Stimulated activated CD4-positive, alpha-beta T cell treated with anti-CD3 and anti-CD28 coated beads, Interleukin-1b, Interleukin-23, amount 100 ng/mL, for 1 hour (primary cell): ENCODE measurements at places on chromosomes 5 and 9.

DNA sequence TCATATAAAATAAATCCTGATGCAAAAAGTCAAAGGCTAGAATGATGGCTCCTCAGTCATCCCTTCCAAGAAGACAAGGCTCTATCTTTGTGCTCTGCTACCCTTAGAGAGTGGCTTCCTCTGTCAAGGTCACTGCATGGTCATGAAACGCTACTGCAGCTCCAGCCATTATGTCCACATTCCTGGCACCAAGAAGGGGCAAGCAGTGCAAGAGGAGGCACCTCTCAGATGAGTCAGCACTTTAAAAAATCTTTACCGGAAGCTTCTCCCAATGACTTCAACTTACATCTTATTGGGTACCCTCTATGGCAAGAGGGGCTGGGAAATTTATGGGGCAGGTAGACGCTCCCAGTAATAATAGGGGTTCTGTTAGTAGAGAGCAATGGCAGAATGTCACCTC is 129.5 kb upstream of the CPEB4 start:
- DNase-seq = no peak

DNA sequence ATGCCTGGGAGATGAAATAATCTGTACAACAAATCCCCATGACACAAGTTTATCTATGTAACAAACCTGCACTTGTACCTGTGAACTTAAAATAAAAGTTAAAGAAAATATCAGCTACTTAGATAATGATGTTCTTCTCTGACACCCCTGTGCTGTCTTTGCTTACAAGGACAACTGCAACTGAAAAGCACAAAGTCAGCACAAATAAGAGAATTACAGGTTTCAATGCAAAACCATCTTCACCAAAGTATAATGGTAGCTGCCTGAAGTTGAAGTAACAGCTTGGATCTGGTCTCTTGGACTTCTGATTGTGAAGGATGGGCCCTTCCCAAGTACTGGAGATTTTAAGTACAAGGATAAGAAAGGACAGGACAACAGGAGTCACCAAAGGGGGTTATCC is 45.6 kb upstream of the PPP2R2B start:
- no peak for DNase-seq

GRCh38 chr5:15252331-15252730 is 247.6 kb upstream of the FBXL7 start:
- DNase-seq = no peak

- no peak for DNase-seq
Observed at GRCh38 chr9:127755061-127756060, 20.3 kb upstream of the TOR2A start.

DNA sequence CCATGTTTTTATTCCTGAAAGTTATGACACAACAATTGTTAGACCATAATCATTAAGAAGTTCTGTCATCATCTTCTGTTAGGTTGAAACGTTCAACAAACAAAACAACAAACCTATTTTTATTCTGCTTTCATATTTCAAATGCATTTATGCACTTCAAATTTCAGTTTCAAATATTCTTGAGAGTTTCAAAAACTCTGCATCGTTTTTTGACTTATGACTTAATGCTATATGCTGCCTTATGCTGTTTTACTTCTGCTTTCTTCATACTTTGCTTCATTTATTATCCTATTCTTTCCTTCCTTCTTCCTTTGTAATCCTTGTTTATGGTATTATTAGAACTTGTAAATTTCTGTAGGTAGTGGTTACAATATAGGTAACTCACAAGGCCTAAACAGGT is 95.0 kb downstream of the PCSK1 start:
- DNase-seq = no peak

- DNase-seq = no peak
Observed at GRCh38 chr9:114080195-114080772, 2.2 kb upstream of the AMBP start.

DNA sequence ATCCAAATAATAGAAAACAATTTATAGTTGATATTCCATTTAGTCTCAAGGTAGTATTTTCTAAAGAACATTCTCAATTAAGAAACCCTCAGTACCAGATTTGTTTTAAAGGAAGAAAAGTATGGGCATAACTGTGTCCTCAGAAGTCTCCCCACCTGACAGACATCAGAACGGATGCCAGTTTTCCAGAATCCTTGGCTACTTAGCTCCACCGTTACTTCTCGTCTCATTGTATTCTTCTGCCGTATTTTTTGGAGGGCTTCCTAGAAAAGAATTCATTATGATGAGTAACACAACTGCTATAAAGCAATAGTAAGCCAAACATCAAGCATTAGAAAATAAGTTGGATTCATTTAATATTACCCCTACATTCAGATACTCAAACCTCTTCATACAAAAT is 67.8 kb downstream of the DROSHA start:
- DNase-seq = no peak

- no peak for DNase-seq
Observed at GRCh38 chr9:118449554-118449953, 745.4 kb downstream of the TLR4 start.

GRCh38 chr9:120750421-120750820 is 36.2 kb upstream of the MEGF9 start:
- no peak for DNase-seq

DNA sequence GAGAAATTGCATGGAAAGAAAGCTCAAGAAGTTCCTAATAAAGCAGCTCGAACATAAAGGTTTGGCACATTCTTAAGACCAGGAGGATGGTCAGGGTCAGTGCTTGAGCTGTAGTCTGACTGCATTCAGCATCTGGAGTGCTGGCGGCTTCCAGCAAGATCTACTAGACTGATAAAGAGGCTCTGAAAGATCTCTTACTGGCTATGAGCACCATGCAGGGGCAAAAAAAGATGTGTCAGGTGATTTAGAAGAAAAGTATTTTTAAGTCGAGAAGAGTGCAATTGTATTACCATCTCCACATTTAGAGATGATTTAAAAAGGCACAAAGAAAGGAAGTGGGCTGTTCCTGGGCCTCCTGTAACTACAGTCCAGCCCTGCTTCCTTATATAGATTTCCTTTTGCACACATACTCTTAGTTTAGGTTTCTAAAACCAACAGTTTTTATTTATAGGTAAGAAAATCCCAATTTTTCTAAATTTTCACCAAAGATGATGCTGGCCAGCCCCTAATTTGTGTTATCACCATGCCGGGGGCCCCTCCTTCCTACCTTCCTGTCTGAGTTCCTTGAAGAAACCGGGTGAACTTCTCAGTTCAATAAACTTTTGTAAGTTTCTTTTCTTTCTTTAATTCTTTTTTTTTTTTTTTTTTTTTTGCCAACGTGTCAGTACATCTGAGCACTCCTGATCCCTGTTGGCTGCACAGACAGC is 65.9 kb upstream of the PLPP1 start:
- no peak for DNase-seq

GRCh38 chr9:14661421-14662059 is 31.7 kb downstream of the ZDHHC21 start:
- DNase-seq = no peak

DNA sequence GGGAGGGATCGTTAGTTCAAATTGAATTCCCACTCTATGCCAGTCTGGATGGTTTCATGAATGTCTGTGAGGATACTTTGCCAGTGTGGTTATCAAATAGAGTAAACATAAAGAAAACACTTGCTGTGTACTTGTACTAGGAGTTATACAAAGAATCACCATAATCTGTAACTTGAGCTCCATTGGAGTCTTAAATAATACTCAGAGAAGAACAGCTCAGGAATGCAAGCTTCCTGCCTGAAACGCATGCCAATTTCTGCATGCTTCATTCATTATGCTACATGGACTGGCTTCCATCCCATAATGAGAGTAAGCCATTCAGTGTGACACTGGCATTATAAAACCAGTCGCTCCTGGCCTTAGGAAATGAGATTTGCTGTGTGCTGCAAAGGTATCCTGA is 351.4 kb downstream of the SEMA5A start:
- DNase-seq = no peak

- DNase-seq = no peak
Observed at GRCh38 chr9:34510497-34511468, 12.0 kb downstream of the ENHO start.

DNA sequence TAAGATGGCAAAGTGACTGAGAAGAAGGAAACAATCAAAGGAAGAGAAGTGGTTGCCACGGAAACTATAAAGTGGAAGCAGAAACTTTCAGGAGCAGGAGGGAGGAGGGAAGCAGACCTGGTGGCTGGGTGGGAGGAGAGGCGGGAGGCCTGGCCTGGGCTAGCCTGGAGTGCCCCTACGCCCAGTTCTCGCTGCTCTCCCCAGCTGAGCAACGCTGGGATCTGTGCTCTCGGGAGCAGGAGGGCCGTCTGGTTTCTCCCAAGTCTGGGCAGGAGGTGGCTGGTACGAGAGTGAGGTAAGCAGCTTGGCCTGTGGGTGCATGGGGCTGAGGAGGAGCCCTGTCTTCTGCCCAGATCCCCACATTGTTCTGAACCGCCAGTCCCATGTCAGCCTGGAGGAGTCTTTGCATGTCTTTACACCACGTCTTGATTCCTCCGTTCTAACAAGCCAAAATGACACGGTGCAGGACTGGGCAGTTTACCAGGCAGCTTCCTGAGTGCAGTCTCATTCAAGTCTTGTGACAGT is 15.0 kb upstream of the DAB2IP start:
- DNase-seq = no peak

- no peak for DNase-seq
Observed at GRCh38 chr5:163943546-163943945, 438.1 kb downstream of the MAT2B start.

GRCh38 chr5:160479926-160480325 is 58.3 kb downstream of the PTTG1 start:
- DNase-seq = no peak

- DNase-seq = no peak
Observed at GRCh38 chr5:172841256-172841655, 7.2 kb downstream of the ERGIC1 start.

- no peak for DNase-seq
Observed at GRCh38 chr9:98453589-98454311, 198.3 kb upstream of the TBC1D2 start.

DNA sequence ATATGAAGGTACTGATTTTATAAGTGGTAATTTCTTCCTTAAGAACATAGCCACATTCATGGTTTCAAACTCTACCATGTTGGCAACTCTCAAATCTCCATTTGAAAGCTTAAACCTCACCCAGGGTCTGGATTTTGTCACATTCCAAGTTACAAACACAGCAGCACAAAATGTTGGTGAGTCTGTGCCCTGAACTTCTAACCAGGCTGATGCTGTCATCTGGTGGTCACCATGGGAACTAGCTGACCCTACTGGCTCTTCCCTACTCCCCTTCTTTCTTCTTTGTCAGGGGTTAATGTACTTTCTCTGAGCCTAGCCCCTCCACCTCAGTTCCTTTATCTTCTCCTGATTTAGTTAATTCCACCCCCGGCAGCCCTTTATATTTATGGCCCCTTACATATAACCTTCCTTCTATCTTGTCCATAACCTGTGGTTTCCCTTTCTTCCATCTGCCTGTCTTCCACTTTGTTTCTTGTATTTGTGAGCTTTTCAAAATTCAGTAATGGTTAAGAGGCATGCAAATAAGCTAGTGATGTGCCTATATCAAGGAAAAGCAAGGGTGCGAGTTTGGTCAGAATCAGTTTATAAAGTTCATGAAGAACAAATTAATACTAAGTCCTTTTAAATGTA is 35.9 kb downstream of the TGFBR1 start:
- no peak for DNase-seq

GRCh38 chr9:26856413-26857032 is 36.1 kb downstream of the CAAP1 start:
- no peak for DNase-seq

- DNase-seq = no peak
Observed at GRCh38 chr9:125985998-125986655, 239.0 kb downstream of the PBX3 start.

- no peak for DNase-seq
Observed at GRCh38 chr5:2185646-2186471, 303.1 kb upstream of the IRX4 start.

- DNase-seq = no peak
Observed at GRCh38 chr9:133779516-133780403, 41.6 kb upstream of the SARDH start.

GRCh38 chr5:24439465-24439864 is 205.3 kb downstream of the CDH10 start:
- no peak for DNase-seq

- DNase-seq = no peak
Observed at GRCh38 chr5:68250661-68251298, 35.2 kb downstream of the PIK3R1 start.

DNA sequence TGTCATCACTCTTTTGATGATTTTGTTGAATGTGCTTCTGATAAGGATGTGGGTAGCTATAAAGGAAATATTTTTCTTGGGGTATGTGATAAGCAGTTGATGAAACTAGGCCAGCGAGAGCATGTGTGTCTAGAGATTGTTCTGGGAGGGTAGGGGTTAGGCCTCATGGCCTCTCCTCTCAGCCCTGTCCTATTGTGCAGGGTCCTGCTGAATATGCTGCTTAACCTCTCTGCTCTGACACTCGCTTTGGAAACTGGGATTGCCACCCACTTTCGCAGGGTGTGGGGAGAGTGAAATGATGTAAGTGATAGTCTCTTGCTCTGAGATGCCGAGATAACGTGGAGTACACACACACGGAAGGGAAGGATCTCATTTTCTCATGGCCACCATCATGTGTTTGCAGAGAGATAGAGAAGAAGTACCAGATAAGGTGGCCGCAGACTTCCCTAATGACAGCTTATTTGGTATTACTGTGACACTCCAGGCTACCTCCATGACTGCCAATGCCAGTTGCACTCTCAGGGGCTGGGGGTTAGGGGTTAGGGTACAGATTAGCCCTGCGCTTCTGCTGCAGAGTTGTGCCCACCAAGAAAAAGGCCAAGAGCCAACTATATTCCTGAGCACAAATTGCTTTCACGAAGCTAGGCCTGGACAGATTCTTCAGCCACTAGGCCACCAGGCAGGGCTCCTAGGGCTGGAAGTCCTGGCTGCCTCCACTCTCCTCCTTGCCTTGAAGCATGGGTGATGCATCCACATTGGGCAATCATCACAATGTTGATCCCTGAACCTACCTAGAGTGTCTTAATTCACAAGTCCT is 25.2 kb upstream of the TNFAIP8 start:
- DNase-seq = no peak

- no peak for DNase-seq
Observed at GRCh38 chr5:112636751-112637150, 100.9 kb upstream of the APC start.

- no peak for DNase-seq
Observed at GRCh38 chr9:89579741-89580385, 24.9 kb upstream of the GADD45G start.

DNA sequence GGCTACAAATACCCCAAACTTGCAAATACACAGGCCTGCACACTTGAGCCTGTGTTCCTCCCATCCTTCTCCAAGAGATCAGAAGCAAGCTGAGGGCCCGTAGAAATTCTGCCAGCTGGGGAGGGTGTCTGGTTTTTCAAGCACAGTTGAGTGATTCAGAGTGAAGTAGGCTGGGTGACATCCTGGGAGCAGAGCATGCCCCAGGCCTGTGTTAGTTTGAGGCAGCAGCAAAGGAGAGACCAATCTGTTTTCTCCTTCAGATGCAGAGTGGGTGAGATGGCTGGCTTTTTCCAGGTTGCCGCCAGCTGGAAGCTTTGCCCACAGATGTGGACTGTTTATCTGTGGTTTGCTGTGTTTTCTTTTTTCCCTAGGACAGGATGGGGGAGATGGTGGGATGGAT is 63.1 kb downstream of the RCL1 start:
- no peak for DNase-seq

- no peak for DNase-seq
Observed at GRCh38 chr5:172769616-172770373, 1.2 kb downstream of the DUSP1 start.
